ENCODE measurements at places on chromosomes 12 and 14.

DNA sequence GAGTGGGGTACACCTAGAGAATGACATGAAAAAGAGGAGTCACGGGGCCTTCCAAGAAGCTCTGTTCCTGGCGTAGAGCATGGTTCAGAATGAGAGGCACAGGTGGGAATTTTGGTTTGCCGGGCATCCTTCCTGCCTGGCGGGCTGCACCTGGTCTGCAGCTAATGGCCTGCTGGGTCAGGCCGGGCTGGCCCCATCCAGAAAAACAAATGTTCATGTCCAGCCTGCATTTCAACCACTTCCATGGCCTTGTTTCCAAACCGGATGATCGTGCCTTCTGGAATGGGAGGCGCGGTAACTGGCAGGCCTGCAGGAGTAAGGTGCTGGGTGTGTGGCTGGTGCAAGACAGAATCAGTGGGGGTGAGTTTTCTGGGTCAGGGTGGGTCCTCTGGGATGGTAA is 14.4 kb downstream of the TEAD4 start:
- no peak for DNase-seq

GRCh38 chr14:89616852-89617341 is 199.9 kb upstream of the FOXN3 start:
- peak; percentile 47 for DNase-seq

DNA sequence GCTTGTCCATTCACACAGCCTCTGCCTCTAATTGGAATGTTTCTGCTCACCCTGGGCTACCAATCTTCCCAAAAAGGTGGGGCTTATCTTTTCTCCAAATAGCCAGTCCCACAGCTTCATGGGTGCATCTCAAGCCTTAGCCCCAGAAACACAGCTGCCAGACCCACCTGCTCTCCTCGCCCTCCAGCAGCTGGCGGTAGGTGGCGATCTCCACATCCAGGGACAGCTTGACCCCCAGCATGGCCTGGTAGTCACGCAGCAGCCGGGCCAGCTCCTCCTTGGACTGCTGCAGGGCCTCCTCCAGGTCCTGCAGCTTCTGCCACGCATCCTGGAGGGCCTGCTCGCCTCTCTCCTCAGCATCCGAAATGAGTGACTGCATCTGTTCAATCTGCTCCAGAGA is 11.1 kb downstream of the KRT77 start:
- DNase-seq, result no peak

- no peak for DNase-seq
These were observed 3.0 kb upstream of the GARIN2 start for GRCh38 chr14:67186172-67186768.

DNA sequence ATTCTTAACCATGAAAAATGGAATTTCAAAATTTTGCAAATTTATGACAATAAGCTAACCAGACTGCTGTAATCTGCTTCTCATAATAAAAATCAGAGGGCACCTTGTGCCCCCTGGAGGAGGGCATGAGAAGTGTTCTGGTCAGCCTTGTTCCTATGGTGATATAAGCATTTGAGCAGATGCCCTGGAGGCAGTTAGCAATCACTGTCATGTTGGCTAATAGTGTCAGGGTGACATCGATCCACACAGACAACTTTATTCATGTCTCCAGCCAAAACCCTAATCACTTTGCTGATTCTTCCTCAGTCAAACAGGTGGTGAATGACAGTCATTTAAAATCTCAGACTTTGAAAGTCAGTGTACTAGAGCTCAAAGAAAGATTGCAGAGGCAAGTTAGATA is 943.0 kb downstream of the GALC start:
- DNase-seq, result no peak

Data from effector memory CD8-positive, alpha-beta T cell (primary cell).